Mesenchymal stem cell (in vitro differentiated cells and primary cell): ENCODE measurements at places on chromosomes 4 and X.

DNA sequence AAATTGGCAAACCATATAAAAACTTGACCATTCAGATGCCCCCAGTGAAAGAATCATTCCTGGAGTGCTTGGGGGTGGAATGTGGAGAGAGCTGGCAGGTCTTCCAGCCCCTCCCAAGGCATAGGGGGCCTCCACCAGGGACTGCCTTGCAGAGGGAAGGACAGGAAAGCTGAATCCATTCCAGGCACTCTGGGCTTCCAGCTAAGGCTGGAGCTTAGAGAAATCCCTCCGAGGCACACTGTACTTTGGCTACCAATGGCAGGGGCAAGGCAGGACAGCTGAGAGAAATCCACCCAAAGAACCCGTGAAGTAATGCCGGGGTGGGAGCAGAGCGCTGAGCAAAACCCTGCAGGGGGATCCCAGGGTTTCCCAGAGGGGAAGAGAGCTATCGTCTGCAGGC, 4.0 kb downstream of the CENPU start:
- no peak for DNase-seq
- H3K27ac ChIP-seq = no peak overlapping the region
- peaks cover 2% of the 10 kb centered on the region for H3K36me3 ChIP-seq
- peaks cover 5% of the 10 kb centered on the region for H3K4me1 ChIP-seq

GRCh38 chr4:6845027-6845426, 62.5 kb downstream of the KIAA0232 start:
- H3K4me3 ChIP-seq = no peak overlapping the region
- H3K27ac ChIP-seq = no peak overlapping the region
- no peak for DNase-seq

GRCh38 chr4:40886931-40887763, 137.4 kb downstream of the NSUN7 start:
- no peaks in the 10 kb centered on the region for H3K27me3 ChIP-seq
- peak; percentile 41 for DNase-seq
- no peak overlapping the region for H3K27ac ChIP-seq
- H3K4me1 ChIP-seq = no peaks in the 10 kb centered on the region
- peaks cover 46% of the 10 kb centered on the region for H3K36me3 ChIP-seq
- peak overlapping the region; percentile 12 for H3K4me3 ChIP-seq

DNA sequence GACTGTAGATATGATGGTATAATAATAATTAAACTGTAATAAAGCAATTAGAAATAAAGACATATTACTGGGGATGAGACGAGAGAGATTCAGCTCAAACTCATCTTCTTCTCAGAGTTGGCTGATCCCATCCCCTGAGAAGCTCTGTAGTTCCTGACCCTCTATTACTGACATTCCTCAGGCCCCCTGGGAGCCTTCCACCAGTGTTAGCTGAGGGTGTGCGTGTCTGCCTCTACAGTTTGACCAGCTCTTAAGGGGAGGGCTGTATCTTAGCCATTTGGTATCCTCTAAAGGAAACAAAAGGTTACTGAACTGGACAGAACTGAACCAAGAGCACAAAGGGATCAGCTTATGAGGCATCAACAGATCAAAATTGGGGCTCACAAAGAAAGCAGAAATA, 11.2 kb downstream of the FHDC1 start:
- H3K4me1 ChIP-seq = peaks cover 13% of the 10 kb centered on the region
- no peaks in the 10 kb centered on the region for H3K27me3 ChIP-seq
- no peaks in the 10 kb centered on the region for H3K36me3 ChIP-seq
- no peak overlapping the region for H3K4me3 ChIP-seq
- DNase-seq = no peak
